ENCODE measurements at places on chromosomes 4 and X.

GRCh38 chr4:124459941-124460310 is 252.6 kb downstream of the ANKRD50 start:
- no peak for DNase-seq

- peak; percentile 43 for DNase-seq
Observed at GRCh38 chr4:3361406-3361805, 68.6 kb downstream of the RGS12 start.

DNA sequence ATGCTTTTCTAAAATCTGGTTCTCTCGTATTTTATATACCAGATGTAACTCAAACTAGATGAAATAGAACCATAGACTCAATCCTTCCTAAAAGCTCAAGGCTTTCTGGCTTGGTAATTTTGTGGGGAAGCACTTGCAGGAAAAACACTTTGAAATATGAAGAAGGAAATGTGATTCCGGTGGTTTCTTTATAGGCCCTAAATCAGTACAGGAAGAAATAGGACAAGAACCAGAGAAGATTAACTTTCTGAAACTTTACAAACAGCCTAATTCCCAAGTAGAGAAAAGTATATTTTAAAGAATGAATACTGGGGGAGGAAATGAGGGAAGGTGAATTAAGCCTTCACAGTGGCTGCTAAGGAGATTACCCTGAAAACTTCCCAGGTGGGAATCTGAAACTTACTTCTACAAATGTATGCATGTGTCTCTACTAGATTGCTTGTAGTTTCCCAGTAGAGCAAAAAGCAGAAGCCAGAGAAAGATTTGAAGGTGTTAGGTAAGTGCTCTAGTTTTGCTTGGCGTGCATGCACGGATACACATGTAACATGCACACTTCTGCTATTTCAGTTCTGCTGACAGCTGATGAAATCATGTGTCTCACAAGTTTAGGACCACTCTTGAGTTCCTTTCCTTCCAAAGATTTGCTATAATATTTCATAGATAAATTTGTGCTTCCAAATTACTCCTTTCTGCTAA is 92.1 kb downstream of the AFF1 start:
- DNase-seq, result peak; percentile 50

- DNase-seq, result no peak
Observed at GRCh38 chr4:46270986-46271596, 118.8 kb downstream of the GABRA2 start.

DNA sequence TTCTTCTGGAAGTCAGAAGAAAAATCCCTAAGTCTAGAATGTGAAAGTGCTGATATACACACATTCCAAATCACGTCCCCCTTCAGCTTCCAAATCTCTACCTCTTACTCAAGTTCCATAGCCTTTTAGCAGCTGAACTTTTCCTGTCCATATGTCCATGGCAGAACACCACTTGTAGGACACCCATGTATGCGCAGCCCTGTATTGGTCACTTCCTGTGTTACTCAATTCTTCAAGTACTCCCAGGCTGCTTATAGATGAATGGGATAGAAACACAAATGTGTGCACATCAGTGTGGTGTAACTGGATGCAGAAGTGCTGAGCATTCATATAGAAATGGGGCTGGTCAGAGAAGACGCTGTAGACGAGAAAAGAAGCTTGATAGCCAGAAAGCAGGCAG is 18.8 kb downstream of the SRPX2 start:
- no peak for DNase-seq

- DNase-seq, result no peak
Observed at GRCh38 chr4:106588891-106589290, 220.3 kb upstream of the GIMD1 start.

- DNase-seq, result no peak
Observed at GRCh38 chr4:108168671-108169523, at the start of gene LEF1. Gene LEF1, minus strand, starts transcription at chr4:108168932. Its CDS starts 1,165 bp downstream, at chr4:108167767.

DNA sequence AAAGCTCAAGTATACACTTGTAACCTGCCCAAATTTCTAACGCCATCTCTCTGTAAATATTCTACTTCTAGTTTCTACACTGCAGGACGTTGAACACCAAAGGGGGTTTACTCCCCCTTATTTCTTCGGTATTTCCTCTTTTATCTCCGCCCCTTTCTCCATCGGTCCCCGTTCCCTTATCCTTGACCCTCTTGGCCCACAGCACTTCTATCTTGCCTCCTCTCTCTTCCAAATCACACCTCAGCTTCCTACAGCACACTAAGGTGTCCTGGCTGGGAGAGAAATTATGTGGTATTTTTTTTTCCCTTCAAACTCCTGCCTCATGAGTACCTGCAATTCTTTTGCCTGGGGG is 715 bp downstream of the ZMAT1 start:
- DNase-seq, result no peak

GRCh38 chrX:136094962-136095361 is 52.4 kb upstream of the FHL1 start:
- DNase-seq, result no peak

- no peak for DNase-seq
Observed at GRCh38 chr4:74904509-74905065, 28.3 kb upstream of the PARM1 start.

GRCh38 chrX:14843666-14844065 is 29.2 kb downstream of the FANCB start:
- no peak for DNase-seq

DNA sequence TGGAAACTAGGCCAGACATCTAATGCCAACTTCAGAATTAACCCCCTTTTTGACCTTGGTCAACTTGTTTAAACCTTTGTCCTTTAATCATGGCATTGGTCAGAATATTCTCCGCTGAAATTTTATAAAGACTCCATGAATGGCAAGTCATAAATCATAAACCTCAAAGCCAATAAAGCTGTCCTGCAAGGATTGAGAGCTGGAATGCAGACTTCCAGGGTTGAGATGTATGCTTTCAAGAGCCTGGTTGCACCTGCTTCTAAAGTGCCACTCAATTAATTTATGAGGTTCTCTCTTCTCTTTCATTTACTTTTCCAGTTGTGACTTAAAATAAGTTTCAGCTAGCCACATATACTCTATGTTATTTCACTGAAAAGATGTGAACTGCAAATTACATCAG is 136.2 kb upstream of the HCCS start:
- no peak for DNase-seq

- no peak for DNase-seq
Observed at GRCh38 chr4:152460488-152460887, 75.4 kb downstream of the FBXW7 start.

DNA sequence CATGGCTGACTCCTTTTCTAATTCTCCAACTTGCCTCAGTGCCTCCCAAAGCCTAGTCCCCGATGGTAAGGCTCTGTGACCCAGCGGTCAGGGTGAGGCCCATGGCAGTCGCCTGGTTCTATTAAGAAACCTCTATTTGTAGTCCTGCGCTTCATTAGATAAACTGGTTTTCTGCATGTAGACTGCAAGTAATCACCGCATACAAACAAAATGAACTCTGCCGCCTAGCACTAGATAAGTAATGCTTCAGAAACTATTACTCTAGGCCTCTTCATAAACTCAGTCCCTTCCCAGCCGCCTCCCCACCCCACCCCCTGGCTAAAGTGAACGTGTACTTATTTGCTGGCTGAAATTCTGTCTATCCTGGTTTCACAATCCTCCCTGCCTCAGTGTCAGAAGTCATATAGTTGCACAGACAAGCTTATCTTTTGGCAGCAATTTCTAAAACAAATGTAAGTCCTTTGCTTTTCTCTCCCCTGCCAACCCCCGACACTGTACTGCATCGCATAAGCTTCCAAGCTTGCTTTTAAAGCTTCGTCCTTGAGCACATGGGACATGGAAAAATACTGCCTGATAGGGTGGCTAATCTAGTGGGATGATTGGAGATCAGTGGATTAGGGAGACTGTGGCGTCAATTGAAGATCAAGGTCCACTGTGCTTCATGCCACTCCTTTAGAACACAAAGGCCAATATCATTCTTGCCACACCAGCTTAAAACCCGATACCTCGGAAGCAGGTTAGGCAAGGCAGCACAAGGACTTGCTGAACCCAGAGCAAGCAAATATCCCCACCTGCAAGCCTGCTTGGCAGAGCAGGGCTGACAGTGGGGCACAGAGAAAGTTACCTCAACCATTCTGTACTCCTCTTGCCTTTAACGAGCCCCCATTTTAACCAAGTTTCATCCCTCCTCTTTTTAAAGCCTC is 125.8 kb downstream of the IRF2 start:
- DNase-seq, result peak; percentile 70
